ENCODE measurements at places on chromosomes 3 and 15. TPM values are rescaled to one million over a fixed set of nuclear protein-coding genes. Genes with fewer than 3 reads are reported as not detected.

DNA sequence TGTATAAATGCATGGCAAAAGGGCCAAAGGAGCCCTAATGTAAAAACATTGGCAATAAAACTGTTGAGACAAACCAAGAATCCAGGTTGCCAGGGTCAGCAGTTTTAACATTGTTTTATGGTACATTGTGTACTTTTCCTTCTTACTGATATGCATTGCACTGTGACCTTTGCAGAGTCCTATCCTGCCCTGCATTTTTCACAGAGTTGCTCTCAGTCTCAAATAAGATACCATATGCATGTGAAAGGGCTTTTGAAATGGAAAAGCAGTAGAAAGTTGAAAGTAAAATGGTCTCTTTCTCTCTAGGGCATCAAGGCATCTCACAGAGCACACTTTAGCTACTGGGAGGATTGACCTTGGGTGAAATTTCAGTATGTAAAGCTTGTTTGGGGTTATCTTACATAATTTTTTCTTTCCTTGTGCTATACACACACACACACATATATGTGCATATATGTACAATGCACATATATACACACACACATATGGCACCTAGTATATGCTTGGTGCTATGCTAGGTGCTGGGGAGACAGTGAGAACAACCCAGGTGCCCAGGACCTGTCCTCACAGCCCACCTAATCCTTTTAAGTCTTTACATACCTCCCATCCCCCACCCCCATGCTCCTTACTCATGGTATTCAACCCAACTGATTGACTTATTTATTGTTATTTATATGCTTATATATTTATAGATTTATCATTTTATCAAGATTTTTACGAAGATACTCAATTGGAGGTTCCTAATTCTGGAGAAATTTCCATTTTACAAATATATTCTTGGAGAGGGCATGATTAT lies 1.2 kb upstream of the PPP2R3A start:
- no peak for DNase-seq

GRCh38 chr3:188695241-188695640 lies 476.5 kb upstream of the TPRG1 start:
- DNase-seq = no peak

- DNase-seq = no peak
These were observed 65.5 kb downstream of the TRIM69 start for GRCh38 chr15:44801797-44802196.

DNA sequence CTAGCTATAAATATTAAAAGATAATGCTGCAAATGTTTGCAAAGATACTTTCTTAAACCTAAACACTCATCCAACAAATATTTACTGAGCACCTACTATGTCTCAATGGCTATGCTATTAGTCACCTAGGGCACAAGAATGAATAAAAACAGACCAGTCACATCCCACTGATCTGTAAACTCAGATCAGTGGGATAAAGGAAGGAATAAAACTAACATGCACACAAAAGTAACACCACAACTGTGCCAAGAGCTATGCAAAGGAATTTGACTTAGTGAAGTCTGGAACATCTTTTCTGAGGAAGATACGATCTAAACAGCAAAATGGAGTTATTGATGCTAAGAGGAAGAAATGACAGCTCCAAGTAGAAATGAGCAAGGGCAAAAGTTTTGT lies 56.6 kb downstream of the CBLB start:
- DNase-seq = no peak

- no peak for DNase-seq
These were observed 29.6 kb downstream of the CX3CR1 start for GRCh38 chr3:39250116-39250747.

DNA sequence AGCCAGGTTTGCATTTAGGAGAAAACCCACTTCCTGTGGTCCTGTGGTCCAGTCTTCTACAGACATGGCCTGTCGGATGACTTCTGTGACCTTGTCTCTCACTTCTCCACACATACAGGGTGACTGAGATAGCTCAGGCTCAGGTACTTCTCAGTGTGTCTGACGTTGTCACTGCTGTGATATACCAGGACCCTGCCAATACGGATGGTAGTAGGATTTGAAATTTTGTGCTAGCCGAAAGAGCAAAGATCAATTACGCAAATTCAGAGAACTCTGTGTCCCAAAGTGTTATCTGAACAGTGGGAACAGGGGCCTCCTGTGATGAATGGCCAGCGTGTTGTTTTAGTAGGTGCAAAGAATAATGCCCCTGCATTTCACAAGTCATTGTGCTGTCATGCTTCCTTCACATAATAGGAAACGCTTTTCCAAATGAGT lies 128.9 kb downstream of the MCTP2 start:
- no peak for DNase-seq

GRCh38 chr3:150607267-150608065 lies 4.3 kb downstream of the SELENOT start:
- no peak for DNase-seq

DNA sequence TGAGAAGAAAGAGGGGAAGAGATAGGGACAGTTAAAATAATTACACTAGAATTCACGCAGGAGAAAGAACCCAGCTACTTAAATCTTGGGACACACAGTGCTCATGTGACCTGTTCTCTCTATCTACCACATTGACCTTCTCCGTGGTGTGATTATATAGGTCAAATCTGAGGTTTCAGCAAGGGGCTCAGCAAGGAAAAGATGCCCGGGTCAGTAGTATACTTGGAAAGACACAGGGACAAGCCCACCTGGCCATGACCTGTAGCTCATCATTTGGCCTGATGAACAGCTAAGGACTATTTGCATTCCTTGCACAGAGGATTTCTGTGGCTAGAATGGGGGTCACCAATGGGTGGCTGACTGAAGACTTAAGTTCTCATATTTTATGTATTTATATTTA lies 71.9 kb downstream of the SSR3 start:
- no peak for DNase-seq

- DNase-seq = no peak
These were observed 187.2 kb downstream of the CLSTN2 start for GRCh38 chr3:140122183-140122582.

- no peak for DNase-seq
These were observed 11.5 kb upstream of the CLRN1 start for GRCh38 chr3:150984066-150984465.

- no peak for DNase-seq
These were observed 249.4 kb downstream of the CHL1 start for GRCh38 chr3:445960-446359.

DNA sequence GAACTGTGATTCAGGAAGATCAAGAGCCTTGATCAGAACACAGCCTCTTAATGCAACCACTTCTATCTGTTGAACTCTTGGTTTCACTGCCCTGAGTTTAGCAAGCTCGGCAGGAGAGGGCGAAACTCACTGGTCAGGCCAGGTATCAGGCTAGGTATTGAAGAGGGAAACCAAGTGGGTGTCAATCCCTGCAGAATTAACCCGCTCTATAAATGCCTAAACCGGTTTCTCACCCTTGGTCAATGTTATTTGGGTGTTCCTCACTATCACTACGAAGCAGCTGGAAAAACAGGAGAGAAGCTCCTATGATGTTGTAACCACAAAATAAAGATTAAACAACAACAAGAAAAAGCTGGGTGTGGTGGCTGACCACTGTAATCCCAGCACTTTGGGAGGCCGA lies 23.9 kb downstream of the LIPH start:
- DNase-seq = no peak

GRCh38 chr15:59242649-59243048 lies 36.0 kb downstream of the LDHAL6B start:
- DNase-seq = no peak

DNA sequence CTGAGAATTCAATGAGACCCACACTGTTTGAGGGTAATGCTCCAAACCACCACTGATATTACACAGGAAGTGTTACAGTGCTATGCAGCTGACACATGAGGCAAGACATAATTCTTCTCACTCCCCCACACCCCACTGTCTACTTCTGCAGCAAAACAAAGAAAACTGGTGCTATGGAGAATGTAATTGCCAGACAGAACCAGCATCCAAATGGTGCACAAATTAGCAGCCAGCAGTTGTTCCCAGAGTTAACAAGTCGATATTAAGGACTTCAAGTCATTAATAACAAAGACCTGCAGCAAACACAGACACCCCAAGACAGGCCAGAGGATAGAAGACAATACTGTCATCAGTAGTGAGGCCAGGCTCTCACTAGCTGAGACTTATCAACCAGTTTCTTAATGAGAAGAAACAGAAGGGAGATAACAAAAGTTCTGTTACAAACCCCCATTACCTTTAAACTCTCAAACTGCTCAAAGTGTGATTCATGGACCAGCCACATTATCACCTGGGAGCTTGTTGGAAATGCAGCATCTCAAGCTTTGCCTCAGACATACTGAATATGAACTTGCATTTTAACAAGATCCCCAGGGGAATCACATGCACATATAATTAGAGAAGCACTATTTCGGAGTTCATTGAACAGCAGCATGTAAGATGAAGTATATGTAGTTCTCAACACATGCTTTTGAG lies 58.7 kb upstream of the FNDC3B start:
- DNase-seq = no peak

Gene DTWD1
- 8.3 TPM for total RNA-seq

Gene ZPLD1
- not detected for total RNA-seq

Gene ACAN
- not detected for total RNA-seq

Gene SLC22A13
- total RNA-seq = 5.0 TPM

Gene LINGO1
- total RNA-seq = not detected

Data from Peyer's patch (tissue), 4 donors.